Ureter (tissue), 1 donor: ENCODE measurements at places on chromosomes 12 and 14.

GRCh38 chr12:66678338-66679275 is at the start of gene GRIP1:
Gene GRIP1 (minus strand): TSS chr12:66679076. CDS start chr12:66678904, 172 bp downstream.
- DNase-seq: no peak

DNA sequence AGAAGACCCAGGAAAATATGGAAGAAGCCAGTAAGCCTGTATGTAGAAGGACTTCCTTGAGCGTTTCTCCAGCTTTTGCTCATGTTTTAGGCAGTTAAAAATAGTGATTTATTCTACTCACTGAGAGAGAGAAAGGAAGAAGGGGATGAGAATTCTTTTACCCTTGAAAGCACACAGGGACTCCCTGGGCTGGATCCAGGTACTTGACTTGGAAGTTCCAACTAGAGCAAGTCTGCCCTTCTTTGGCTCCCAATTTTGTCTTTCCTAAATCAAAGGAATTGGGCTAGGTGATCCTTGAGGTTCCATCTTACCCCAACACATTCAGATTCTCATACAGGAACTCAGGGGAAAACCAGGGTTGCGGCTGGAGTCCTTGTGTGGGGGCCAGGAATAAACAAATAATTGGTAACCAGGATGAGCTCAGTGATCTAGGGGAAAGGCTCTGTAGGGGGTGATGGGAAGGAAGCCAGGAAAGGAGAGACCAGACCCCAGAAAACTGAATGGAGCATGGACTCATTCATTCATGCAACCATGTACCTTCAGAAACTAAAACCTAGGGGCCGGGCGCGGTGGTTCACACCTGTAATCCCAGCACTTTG is 11.5 kb upstream of the ITGA5 start:
- DNase-seq: no peak

DNA sequence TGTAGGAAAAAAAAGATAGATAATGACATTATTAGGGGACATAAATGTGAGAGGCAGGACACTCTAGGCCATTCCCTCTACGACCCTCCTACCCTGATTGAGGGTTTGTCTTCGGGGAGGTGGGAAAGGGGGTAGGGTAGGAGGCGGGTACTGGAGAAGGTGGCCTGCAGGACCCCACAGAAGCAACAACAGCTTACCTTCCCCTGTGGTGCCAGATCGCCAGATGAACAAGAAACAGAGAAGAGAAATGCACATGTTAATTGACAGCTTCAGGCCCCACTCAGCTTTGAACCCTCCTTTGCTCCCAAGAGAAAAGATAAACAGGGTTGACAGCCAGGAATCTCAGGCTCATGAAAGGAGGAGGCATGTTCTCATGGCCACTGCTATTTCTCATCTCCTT is 4.8 kb downstream of the PHB2 start:
- DNase-seq: no peak

DNA sequence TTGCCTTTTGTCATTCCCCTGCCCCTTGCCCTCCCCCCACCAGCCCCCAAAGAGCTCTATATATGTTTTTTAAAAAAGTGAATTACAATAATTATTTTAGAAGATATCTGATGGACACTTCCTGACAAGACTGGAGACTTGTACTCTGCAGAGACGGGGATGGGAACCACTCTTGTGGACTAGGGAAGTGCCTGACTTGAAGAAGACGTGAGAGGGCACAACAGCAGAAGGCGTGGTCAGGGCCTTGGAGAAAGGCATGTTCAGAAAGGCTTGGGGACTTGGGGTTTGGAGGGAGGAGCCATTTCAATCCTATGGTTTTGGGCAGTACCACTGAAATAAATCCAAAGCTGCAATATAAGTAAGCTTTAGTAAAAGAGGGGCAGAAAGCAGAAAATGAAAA is 154.7 kb downstream of the APAF1 start:
- DNase-seq: no peak

DNA sequence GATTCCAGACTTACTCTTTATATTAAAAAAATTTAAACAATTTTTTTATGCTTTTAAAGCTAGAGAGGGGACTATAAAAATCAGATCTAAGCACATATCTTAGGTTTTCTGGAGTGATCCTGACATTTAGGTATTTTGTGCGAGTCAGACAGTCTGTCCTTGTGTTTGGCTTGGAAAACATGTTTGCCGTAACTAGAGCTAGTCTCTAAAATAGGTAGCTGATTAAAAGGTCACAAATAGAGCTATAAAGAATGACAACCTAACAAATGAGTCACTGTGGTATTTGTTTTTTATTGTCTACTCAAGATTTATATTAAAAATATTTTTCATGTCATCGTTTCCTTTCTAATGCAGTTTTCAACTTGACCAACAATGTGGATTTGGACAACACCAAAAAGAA is 73.4 kb downstream of the MNAT1 start:
- no peak for DNase-seq

- peak; percentile 81 for DNase-seq
Measured at GRCh38 chr12:4562034-4562657, at the start of gene DYRK4. Gene DYRK4 (plus strand): TSS chr12:4562208. CDS start chr12:4562246, 38 bp downstream.

GRCh38 chr14:85421186-85421877 is 108.6 kb upstream of the FLRT2 start:
- no peak for DNase-seq

DNA sequence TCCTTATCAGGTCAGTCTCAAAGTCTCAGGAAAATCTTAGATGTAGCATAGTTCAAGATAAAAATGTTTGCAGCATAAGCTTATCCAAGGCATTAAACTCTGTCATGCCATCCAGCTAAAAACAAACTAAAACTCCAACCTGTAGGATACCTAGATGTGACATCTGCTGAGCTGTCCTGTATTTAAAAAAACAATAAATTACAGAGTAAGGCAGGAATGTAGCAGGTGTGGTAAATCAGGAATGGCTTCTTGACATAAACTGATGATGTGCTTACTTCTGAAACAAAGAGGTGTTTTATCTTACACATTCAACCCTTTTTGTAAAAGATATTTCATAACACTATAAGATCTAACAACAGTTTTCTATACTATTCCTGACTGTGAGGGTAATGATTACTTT is 30.6 kb upstream of the DLGAP5 start:
- no peak for DNase-seq

GRCh38 chr12:42855362-42855950 is 265.9 kb upstream of the PRICKLE1 start:
- no peak for DNase-seq

- DNase-seq: no peak
Measured at GRCh38 chr12:112166051-112167015, 41.0 kb downstream of the TRAFD1 start.

DNA sequence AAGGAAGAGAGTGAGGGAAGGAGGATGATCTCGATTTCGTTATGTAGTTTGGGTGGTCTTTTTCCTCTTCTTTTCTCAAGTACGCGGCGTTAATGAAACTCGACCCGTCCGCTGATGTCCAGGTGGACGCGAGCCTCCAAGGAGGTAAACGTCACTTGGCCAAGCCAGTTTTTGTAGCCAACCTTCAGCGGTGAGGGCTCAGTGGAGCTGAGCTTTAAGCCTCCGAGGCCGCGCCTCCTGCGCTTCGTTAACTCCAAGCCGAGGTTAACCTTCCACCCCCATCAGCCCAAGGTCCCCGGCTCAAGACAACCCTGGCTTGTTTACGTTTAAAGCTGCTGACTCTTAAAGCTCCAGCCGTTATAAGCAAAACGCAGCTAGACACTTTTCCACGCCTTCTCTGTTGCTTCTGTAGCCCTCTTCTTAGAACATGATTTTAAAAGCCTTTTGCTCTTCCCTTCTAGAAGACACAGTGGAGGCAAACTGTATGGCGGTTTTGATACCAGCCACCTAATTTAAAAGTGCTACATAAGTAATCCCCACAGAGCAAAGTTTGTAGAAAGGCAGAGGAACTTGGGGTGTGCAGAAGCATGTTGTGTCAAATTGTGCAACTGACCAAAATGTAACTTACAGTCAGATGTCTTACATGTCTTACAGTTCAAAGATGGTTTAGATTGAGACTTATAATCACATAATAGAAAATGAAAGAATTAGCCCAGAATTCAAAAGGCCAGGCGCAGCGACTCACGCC is 923 bp upstream of the ITPR2 start:
- peak; percentile 55 for DNase-seq

GRCh38 chr14:95413289-95414215 is 93.8 kb upstream of the CLMN start:
- DNase-seq: no peak

DNA sequence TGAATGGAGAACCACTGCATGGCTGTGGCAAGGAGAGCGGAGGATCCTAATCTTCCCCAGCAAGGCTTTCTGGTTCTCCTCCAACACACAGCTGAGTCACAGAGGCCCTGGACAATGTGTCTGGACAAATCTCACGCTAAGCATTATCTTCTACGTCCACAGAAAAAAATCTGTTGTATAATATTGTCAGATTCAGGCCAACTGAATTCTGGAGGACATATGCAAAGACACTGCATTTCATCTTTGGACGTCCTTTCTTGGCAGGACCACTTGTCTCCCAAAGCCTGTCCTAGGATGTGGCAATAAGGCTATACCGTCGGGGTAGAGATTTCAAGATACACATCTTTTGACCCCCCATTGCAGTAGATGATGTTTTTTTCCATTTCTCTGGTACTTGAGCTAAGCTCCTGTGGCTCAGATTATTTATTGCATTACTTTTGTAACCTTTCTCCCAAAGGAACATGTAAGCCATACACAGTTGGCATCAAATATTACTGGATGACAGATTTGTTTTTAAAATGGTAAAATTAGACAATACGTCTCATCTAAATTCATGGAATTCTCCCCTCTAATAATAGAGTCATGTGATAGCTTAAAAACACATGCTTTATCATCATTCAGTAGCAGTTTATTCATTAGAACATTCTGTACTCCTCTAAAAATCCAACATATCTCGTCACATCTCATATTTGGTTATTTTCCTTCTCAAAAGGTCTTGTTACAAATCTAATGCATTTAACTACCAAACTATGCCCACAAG is 19.4 kb downstream of the LMO3 start:
- DNase-seq: no peak

DNA sequence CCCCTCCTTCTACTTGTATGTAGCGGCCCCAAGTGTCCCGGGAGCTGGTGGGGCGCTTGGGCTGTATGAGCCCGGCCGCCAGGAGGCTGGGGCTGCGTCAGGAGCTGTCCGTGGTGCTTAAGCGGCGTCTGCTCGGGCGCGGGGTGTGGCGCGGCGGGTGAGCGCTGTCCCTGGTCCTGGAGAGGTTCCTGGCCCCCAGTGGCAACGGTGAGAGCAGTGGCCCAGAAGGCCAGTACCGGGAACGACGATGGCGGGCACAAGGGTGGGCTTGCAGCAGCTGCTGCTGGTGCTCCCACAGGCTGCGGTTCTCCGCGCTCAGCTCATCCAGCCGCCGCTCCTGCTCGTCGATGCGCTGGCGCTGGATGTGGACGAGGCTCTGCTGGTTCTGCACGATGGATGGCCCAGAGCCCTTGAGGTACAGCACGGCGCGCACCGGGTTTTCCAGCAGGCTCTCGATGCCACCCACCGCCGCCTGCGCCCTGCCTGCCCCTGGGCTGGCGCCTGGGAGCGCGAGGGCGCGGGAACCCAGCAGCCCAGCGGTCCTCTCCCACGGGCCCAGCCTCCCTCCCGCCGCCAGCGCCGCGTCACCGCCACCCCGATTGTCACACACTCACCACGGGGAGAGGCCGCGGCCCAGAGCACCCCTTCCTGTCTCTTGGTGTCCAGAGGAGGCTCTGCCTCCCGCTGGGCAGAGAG is 41.9 kb upstream of the FKBP4 start:
- DNase-seq: peak; percentile 71

- DNase-seq: no peak
Measured at GRCh38 chr12:87991483-87991882, 37.7 kb downstream of the C12orf50 start.
